OCI-LY7 (cell line): ENCODE measurements at places on chromosomes 5 and 9. TPM values are rescaled to one million over a fixed set of nuclear protein-coding genes. Genes with fewer than 3 reads are reported as not detected.

The CEP72 gene
- total RNA-seq: 41.1 and 42.7 TPM in 2 replicates

The RMRP gene
- total RNA-seq: 4,033 and 12,624 TPM in 2 replicates

The TOR1A gene
- total RNA-seq: 37.0 and 37.4 TPM in 2 replicates

The EQTN gene
- total RNA-seq: not detected in 2 replicates

The SLC22A4 gene
- total RNA-seq: not detected in 2 replicates

The COL27A1 gene
- not detected in 2 replicates for total RNA-seq

The CREB3 gene
- 21.9 and 23.0 TPM in 2 replicates for total RNA-seq

The PDE6A gene
- not detected in 2 replicates for total RNA-seq

The ORM1 gene
- not detected in 2 replicates for total RNA-seq

The TAS2R1 gene
- not detected in 2 replicates for total RNA-seq

The SLC45A2 gene
- total RNA-seq: not detected in 2 replicates

The GAS1 gene
- not detected in 2 replicates for total RNA-seq

The RNF183 gene
- not detected in 2 replicates for total RNA-seq

The C7 gene
- not detected in 2 replicates for total RNA-seq

The ZFR gene
- 63.4 and 66.7 TPM in 2 replicates for total RNA-seq

The SPATA31A3 gene
- not detected in 2 replicates for total RNA-seq

The FYB1 gene
- total RNA-seq: not detected in 2 replicates

The HTR4 gene
- not detected in 2 replicates for total RNA-seq

The PGGT1B gene
- total RNA-seq: 47.7 and 54.7 TPM in 2 replicates

The SKP1 gene
- total RNA-seq: 188 and 204 TPM in 2 replicates

The SLC6A19 gene
- total RNA-seq: not detected in 2 replicates

The PCDHGA11 gene
- total RNA-seq: 3.4 and 4.1 TPM in 2 replicates

The ATOX1 gene
- total RNA-seq: 86.6 and 92.5 TPM in 2 replicates

The PLEKHG4B gene
- total RNA-seq: 0.30 and 0.31 TPM in 2 replicates

The CCDC152 gene
- not detected in 2 replicates for total RNA-seq

The C5orf46 gene
- total RNA-seq: not detected in 2 replicates
